ENCODE measurements at places on chromosomes 7 and 10.

DNA sequence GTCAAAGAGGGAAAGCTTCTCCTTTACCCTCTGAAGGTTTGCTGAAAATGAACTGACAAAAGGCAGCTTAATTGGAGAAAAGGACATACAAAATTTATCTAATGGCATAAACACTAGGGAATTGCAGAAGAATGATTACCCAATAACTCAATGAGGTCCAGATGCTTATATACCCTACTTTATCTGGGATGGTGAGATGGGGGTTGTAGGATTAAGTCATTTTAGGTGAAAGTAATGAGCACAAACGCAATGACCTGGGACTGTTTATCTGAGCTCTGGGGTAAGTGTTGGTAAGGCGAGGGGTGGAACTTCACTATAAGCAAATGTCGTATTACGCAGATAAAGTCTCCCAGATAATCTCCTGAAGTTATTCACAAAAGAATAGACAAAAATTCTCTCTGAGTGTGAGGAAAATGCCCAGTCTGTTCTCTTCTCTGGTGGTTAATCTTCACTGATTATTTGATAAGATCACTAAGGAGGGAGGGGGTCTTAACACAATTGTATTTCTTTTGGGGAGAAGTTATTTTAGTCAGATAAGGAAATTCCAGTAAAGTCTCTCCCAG is 1067.8 kb downstream of the DNAJB9 start:
- DNase-seq, result no peak

DNA sequence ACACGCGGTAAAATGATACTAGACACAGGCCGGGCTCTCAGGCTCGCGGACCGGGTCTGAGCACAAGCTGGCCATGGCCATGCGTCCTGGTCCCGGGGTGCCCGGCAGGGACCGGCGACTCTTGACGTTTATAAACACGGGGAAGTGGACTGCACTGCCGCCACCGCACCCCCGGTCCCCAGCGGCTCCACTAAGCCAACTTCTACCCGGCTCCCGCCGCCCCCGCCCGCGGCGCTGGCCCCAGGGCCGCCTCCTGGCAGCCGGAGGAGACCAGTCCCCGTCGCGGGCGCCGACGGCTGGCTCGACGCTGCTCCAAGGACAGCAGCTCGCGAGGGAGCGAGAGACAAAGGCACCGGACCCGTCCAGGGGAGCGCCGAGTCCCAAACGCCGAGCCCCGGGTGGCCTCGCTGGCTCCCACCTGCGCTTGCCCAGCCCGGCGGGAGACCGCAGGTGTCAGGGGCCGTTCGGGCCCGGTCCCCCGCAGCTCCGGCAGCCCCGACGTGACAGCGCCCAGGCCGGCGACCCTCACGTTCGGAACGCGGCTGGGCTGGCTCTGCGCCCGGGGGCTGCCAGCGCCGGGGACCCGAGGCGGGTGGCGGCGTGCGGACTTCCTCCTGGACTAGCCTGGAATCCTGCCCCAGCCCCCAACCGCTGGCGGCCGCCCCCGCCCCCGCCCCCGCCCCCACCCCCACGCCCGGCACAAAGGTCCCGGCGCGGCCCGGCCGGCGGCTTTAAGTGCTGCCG is 517 bp downstream of the ITGB1 start:
- DNase-seq, result no peak

DNA sequence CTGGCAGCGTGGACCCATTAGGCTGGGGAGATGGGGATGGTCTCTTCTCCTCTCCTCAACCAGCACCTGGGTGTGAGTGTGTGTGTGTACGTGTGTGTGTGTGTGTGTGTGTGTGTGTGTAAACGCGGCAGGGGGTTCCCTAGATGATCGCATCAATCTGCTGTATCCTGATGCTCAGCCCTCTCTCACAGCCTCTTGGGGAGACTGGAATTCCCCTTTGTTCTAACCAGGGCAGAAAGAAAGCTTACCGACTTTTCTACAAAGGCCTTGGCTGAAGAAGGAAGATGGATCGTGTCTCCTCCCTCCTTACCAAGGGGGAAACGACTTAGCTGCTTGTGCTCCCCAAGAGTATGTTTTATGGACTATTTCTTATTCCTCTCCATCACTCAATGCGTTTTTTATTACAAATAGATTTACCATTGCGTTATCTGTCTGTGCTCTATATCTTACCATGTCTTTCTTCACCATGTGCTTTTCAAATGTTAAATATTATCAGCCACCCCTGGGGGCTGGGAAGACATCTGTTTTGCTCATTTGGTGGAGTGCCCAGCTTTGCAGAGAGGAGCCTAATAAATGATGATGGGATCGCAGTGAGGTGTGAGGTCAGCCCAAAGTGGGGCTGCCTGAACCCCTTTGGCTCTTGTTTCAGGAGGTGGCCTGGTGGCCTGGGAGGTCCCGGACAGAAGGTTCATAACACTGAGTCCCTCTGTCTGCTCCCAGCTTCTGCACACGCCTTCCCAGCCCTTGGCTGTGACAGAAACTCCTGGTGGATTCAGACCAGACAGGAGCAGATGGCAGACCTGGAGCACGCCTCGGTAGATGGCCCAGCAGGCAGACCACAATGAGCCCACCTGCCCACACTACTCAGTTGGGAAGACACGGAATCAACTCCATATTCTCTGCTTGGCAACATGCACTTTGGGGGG is 262.0 kb downstream of the PRPF18 start:
- no peak for DNase-seq

GRCh38 chr7:129882531-129882930 is 70.2 kb downstream of the UBE2H start:
- DNase-seq, result no peak

DNA sequence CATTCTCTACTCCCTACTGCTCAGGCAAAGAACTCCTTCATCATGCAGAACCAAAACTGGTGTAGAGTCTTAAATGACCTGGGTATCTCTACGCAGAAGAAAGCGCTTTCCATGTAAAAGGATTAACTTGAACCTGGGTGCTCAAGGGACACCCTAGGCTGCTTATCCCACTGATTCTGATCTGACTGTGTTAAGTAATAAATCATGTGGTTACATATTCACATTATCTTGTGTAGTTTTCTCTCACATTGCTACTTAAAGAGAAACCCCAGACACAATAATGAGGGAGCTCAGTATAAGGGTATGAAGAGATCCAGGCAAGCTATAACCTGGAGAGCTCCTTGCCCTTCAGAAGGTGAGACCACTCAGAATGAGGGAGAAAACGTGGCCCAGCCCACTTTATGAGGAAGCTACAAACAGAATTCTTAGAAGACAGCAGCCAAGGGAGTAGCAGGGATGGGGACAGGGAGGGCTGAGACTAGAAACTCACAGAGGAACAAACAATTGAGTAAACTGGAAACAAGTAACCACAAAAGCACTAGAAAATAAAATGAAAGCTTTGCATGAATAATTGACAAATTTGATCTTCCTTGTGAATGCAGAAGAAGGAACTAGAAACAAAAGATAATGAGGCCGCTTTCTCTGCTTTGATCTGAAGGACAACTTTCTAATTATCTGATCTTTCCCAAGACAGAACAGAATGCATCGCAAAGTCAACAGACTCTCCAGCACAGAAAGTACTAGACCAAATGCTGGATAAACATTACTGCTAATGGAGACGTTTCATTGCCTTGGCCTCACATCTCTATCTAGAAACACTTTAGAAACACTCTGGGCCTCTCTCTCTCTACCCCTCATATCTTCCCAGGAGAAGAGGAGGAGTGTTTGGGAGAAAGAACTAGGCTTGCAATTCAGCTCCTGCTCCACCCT is 76.1 kb downstream of the LRRC17 start:
- no peak for DNase-seq

GRCh38 chr7:25813381-25813780 is 338.6 kb upstream of the NFE2L3 start:
- DNase-seq, result no peak

DNA sequence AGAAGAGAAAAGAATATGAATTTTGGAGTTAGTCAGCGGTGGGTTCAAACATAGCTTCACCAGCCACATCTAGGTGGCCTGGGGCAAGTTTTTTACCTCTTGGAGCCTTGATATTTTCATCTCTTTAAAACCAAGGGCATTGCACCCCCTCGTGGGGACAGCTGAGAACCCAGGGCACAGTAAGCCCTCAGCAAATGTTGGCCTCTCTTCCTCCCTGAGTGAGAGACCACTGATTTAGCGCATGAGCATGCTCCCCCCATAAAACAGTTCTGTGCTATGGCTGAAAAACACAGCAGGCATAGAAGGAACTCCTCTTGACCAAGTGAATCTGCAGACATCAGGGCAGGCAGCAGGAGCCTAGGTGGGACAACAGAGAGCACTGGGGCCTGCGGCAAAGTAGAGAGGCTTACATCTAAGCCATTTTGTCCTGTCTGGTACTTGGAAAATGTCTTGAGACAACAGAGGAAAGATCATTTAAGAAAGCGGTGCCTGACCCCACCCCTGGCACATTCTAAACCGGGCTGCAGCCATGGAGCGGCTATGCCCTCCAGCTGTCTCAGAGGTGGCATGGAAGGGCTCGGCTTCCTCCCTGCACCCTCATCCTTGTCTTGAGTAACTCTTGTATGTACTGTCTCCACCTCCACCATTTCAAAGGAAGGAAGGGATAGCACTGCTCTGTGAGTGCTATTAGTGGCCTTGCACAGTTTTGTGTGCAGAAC is 94.7 kb downstream of the ARHGAP22 start:
- DNase-seq, result no peak

GRCh38 chr7:49119706-49120105 is 195.4 kb downstream of the CDC14C start:
- no peak for DNase-seq

DNA sequence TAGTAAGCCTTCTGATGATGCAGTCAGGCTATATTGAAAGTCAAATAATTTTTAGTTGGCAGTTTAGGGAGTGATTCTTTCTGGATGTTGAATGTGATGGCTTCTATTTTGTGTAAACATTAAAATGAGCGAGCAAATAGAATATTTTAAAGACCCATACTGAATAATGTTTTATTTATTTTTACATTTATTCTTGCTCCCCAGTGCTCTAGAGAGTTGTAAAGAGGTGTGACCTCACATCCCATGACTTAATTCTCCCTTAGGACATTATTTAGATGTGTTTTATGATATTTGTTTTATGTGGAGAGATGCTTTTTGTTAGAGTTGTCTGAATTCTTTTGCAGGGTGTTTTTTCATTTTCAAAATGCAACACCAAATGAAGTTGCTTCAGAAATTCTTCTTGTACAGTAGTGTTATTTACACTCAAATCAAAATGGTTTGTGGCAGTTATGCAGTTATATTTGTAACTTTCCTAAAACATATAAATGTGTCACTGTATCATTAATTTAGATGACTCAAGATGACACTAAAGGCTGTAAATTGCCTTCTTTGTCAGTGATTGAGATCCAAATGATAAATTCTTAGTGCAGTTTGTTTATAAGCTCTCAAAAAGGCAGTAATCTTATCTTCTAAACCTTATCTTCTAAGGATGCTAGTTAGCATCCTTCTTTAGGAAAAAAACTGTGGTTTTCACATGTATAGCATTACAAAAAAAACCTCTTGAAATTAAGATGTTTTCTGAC is 12.4 kb downstream of the UMAD1 start:
- DNase-seq, result no peak

- DNase-seq, result no peak
Observed at GRCh38 chr10:32140403-32140802, 84.2 kb upstream of the KIF5B start.

DNA sequence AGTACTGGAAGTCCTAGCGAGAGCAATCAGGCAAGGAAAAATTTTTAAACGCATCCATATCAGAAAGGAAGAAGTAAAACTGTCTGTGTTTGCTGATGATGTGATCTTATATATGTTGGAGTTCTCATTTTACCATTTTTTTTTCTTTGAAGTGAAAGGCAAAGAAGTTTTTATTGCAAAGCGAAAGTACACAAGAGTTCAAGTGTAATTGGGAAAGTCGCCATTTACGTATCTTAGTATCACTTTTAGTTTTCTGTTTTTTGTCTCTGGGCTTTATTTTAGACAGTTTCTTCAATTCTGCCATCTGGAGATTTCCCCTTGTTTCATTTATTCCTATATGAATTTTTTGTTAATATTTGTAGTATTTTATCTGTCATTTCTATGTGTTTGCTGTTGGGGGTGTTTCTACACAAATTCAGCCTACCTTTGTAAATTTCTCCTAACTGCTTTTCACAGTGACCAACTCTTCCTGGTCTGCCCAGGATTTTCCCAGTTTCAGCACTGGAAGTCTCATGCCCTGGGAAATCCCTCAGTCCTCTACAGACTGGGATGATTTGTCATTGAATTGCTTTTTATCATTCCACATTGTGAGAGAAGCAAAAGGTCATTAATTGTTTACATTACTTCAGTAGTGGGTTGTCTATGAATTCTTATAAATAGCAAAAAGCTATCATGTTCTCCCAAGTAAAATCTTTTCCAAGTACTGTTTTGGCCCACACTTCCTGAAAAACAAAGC is 23.2 kb downstream of the BET1 start:
- no peak for DNase-seq

- DNase-seq, result no peak
Observed at GRCh38 chr7:157745721-157746709, 409.2 kb downstream of the DNAJB6 start.

DNA sequence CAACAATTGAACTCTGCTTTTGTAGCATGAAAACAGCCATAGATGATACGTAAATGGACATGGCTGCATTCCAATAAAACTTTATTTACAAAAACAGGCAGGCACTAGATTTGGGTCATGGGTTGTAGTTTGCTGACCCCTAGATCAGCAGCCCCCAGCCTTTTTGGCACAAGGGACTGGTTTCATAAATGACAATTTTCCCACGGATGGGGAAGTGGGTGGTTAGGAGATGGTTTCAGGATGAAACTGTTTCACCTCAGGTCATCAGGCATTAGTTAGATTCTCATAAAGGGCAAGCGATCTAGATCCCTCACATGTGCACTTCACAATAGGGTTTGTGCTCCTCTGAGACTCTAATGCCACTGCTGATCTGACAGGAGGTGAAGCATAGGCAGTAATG is 16.5 kb upstream of the ANK3 start:
- DNase-seq, result no peak

- no peak for DNase-seq
Observed at GRCh38 chr7:2069472-2069860, 163.3 kb downstream of the MAD1L1 start.

DNA sequence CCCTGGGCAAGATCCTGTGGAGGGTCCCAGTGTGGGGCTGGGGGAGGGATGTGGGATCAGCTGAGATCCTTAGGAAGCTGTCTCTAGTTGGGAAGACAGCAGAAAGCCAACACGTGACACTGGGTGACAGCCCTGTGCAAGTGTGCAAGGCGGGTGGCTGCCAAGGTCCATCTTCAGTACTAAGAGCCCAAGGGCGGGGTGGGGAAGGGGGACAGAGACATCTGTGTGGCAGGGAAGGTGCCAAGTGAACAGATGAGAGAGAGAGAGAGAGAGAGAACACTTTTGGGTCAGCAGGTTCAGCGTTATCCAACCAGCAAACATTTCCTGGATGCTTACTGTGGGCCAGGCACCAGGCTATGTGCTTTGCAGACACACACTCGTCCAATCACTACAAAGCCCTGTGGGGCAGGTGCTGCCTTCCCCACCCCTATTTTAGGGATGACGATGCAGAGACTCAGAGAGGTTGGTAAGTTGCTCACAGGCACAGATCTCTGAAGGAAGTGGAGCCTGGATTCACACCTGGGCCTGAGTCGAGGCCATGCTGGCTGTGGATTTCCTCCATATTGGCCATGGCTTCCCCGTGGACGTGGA is 135.7 kb downstream of the GRK5 start:
- no peak for DNase-seq

Measured in AG04450 (cell line).